ENCODE measurements at places on chromosomes 12 and 14.

GRCh38 chr12:132329036-132329719 is at the start of gene GALNT9:
Gene GALNT9, minus strand, starts transcription at chr12:132329589. Its CDS starts 386 bp downstream, at chr12:132329203.
- DNase-seq, result no peak

GRCh38 chr12:54525383-54525782 is 24.0 kb upstream of the PDE1B start:
- no peak for DNase-seq

GRCh38 chr12:51846271-51846691 is 2.2 kb downstream of the FIGNL2 start:
- DNase-seq, result no peak

DNA sequence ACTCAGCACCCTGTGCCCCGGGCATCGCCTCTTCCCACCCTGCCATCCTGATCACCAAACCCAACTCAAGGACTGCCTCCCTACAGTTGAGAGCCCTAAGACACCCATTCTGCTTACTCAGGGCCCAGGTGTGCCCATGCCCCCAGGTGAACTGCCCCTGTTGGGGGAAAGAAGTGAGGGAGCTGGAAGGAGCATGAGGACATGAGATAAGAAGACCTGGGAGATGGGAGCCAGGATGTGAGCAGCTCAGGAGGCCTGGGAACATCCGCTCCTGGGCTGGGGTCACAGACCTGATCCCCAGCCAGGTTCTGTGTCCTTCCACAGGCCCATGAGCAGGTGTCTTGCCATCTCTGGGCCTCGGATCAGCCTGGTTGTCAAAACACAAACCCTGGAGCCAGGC is 6.6 kb downstream of the RAPGEF3 start:
- no peak for DNase-seq

GRCh38 chr14:95948558-95948981 is 71.9 kb downstream of the TUNAR start:
- no peak for DNase-seq

GRCh38 chr14:36996857-36997590 is 175.4 kb downstream of the SLC25A21 start:
- no peak for DNase-seq
